ENCODE measurements at places on chromosomes 12 and 14.

- DNase-seq = no peak
These were observed 125.9 kb upstream of the ATF1 start for GRCh38 chr12:50637870-50638481.

DNA sequence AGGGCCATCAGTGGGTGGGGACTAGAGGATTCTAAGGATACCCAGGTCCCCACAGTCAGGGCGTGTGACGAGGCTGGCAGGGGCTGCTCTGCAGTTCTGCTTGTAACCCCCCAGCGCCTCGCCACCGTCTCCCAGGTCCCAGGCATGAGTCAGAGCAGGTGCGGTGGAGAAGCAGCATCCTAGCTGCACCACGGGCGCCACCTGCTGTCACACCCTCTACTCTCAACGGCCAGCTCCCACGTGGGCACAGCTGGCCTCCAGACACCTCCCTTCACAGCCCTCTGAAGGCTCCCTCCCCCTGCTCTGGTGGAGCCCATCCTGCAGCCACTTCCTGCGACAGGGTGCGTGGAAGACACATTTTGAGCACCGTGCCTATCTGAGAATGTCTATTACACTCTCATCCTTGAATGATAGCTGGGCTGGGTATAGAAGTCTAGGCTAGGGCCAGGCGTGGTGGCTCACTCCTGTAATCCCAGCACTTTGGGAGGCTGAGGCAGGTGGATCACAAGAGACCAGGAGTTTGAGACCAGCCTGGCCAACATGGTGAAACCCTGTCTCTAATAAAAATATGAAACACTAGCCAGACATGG lies 6.9 kb upstream of the NUDT14 start:
- no peak for DNase-seq

GRCh38 chr14:92644171-92644969 lies 104.1 kb downstream of the LGMN start:
- no peak for DNase-seq

DNA sequence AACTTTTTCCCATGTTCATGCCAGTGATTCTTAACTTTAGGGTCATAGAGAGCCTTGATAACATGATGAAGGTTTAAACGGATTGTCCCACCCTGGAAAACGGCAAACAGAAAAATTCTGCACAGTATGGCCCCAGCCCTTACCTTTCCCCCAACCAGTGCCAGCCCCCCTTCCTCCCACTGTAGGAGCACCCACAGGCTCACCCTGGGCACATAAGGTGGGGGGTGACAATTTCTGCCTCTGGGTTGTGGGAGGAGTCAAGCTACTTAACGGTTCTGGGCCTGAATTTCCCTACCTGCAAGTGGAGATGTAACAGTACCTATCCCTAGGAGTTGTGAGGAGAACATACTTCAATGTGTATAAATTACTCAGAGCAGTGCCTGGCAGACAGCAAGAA lies 18.0 kb downstream of the XRCC3 start:
- no peak for DNase-seq

DNA sequence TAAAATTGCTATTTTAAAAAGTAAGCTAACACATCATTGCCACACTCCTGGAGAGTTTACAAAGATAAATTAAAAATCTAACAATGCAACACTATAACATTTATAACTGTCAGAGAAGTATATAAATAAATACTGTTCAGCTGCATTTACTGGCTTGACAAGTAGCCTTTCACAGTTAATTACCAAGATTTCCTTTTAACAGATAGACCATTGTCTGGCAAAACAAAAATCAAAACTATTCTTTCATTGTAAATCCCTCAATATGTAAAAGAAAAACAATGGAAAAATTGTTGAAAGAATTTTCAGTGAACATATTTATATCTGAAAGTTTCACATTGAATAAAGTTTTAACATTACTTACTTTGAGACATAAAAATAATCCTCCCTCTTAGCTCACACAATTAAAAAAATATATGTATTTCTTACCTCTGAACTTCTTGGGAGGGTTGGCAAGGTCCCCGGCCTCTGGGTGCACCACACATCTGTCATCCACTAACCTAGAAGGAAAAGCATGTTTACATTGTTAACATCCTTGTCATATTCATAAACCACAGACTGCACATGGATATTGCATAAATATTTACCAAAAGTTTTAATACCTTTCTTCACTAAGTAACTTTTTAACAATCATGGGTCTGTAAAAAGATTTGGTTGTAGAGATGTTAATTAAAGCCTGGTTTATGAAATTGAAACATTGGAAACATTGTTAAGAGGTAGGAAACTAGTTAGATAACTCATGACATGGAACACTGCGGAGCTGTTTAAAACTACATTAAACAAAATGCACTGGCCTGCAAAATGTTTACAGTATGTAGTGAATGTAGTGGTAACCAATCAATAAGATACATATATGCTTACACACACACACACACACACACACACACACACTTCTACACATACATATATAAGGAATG lies 43.0 kb downstream of the ITPR2 start:
- DNase-seq = no peak

GRCh38 chr14:34824256-34824655 lies 50.9 kb downstream of the BAZ1A start:
- DNase-seq = no peak

GRCh38 chr14:99430491-99430890 lies 50.2 kb downstream of the SETD3 start:
- DNase-seq = no peak

Data from activated CD8-positive, alpha-beta memory T cell treated with anti-CD3 and anti-CD28 coated beads for 24 hours (primary cell).